Osteoblast (primary cell): ENCODE measurements at places on chromosomes 3 and 15. TPM values are rescaled to one million over a fixed set of nuclear protein-coding genes. Genes with fewer than 3 reads are reported as not detected.

GRCh38 chr3:101195951-101196713, 124.2 kb downstream of the IMPG2 start:
- peaks cover 27% of the 10 kb centered on the region for H3K4me1 ChIP-seq
- H3K27me3 ChIP-seq, result no peaks in the 10 kb centered on the region
- H3K4me3 ChIP-seq, result no peak overlapping the region
- DNase-seq, result no peak

DNA sequence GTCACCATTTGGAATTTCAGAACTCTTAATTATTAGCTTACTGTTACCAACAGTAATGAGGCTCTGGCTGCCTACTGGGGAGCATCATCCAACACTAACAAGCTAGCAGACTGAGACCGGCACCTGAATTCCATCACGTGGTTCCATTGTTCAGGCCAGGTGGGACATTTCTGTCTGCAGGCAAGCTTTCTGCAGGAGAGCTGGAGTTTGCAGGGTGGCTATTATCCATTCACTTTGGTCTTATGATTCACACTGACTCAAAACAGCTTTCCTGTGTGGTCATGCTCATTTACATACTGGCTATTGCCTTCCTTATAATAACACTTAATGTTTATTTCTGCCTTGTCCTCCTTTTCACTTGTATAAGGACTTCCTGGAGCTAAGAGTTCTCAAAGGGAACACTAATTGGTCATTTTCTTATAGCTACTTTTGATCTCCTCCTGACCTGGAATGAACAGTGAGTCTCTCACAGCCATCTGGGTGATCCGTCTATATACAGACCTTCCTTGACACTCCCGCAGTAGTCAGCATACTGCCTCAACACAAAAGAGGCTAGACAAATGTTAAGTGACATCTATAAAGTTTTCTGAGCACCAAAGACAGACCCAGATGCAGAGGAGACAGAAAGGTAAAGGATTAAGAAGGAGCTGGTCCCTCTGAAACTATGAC, 695.4 kb downstream of the FHIT start:
- H3K4me3 ChIP-seq, result no peak overlapping the region
- no peak overlapping the region for H3K27ac ChIP-seq
- H3K36me3 ChIP-seq, result no peaks in the 10 kb centered on the region
- H3K4me1 ChIP-seq, result no peaks in the 10 kb centered on the region

The TLR9 gene
- total RNA-seq, result not detected in 2 replicates

DNA sequence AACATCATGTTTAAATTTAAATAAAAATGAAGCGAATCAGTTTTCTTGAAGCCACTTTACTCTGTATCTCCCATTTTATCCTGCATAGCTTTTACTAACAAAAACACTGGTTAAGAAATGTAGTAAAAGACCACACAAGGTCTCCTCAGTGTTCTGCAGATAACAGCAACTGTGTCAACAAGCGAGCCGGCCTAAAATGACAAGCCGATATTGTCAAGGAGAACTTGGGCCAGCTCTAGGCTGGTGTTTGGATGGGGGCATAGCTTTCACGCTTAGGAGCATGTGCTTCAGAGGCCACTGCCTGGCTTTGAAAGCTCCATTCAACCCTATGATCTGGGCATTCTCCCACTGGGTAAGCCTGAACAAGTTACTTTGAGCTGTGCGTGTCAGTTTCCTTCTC, 38.1 kb downstream of the MFSD1 start:
- H3K27ac ChIP-seq, result no peak overlapping the region
- H3K36me3 ChIP-seq, result no peaks in the 10 kb centered on the region
- no peaks in the 10 kb centered on the region for H3K4me1 ChIP-seq
- H3K4me3 ChIP-seq, result no peak overlapping the region
- no peak for DNase-seq
- H3K27me3 ChIP-seq, result no peaks in the 10 kb centered on the region

The CCK gene
- total RNA-seq, result not detected in 2 replicates

DNA sequence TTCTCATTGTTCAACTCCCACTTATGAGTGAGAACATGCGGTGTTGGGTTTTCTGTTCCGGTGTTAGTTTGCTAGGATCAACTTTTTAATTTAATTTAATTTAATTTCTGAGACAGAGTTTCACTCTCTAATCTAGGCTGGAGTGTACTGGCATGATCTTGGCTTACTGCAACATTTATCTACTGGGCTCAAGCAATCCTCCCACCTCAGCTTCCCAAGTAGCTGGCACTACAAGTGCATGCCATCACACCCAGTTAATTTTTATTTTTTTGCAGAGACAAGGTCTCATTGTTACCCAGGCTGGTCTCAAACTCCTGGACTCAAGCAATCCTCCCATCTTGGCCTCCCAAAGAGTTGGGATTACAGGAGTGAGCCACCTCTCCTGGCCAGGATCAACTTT, 82.7 kb downstream of the GPR156 start:
- peaks cover 6% of the 10 kb centered on the region for H3K4me1 ChIP-seq
- no peak overlapping the region for H3K4me3 ChIP-seq
- no peaks in the 10 kb centered on the region for H3K27me3 ChIP-seq
- DNase-seq, result no peak

- H3K27me3 ChIP-seq, result no peaks in the 10 kb centered on the region
- DNase-seq, result no peak
- no peaks in the 10 kb centered on the region for H3K36me3 ChIP-seq
- H3K27ac ChIP-seq, result peak overlapping the region; percentile 47
- peak overlapping the region; percentile 20 for H3K4me3 ChIP-seq
Observed at GRCh38 chr15:99307735-99308134, 56.5 kb downstream of the LRRC28 start.

The DAZL gene
- not detected in 2 replicates for total RNA-seq

GRCh38 chr15:57969996-57970395, 95.5 kb downstream of the ALDH1A2 start:
- no peak overlapping the region for H3K27ac ChIP-seq
- no peak overlapping the region for H3K4me3 ChIP-seq
- no peaks in the 10 kb centered on the region for H3K27me3 ChIP-seq
- DNase-seq, result no peak

The GHSR gene
- total RNA-seq, result not detected in 2 replicates

The KNG1 gene
- total RNA-seq, result not detected in 2 replicates

The CELSR3 gene
- total RNA-seq, result 1.2 and 1.4 TPM in 2 replicates

- H3K27me3 ChIP-seq, result no peaks in the 10 kb centered on the region
- H3K4me1 ChIP-seq, result peaks cover 11% of the 10 kb centered on the region
- no peaks in the 10 kb centered on the region for H3K36me3 ChIP-seq
- no peak for DNase-seq
- no peak overlapping the region for H3K4me3 ChIP-seq
- no peak overlapping the region for H3K27ac ChIP-seq
Observed at GRCh38 chr3:160661660-160662059, 15.3 kb upstream of the ARL14 start.

GRCh38 chr3:9779721-9780457, 10.1 kb upstream of the CAMK1 start:
- H3K36me3 ChIP-seq, result peaks cover 29% of the 10 kb centered on the region
- no peaks in the 10 kb centered on the region for H3K27me3 ChIP-seq
- peak; percentile 45 for DNase-seq
- no peak overlapping the region for H3K27ac ChIP-seq
- H3K4me1 ChIP-seq, result peaks cover 23% of the 10 kb centered on the region
